ENCODE measurements at places on chromosomes 2 and 18.

GRCh38 chr2:159133797-159134196, 152.7 kb downstream of the WDSUB1 start:
- no peak for DNase-seq

DNA sequence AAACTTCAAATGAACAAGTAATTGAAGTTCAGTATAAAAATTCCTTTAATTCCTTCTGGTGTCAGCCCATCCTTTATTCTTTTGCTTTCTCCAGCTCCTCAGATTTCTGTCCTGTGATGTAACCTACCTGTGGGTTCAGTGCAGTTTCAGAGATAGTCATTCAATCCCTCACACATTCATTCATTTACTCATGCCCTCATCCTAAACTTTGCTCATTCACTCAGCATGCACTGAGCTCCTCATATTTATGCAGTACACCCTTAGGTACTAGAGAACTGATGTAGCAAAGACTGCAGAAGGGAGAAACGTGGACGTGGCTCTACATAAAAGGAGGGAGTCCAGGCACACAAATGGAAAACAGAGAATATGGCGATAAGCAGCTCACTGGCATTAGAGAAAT, 45.3 kb upstream of the STAT1 start:
- no peak for DNase-seq

DNA sequence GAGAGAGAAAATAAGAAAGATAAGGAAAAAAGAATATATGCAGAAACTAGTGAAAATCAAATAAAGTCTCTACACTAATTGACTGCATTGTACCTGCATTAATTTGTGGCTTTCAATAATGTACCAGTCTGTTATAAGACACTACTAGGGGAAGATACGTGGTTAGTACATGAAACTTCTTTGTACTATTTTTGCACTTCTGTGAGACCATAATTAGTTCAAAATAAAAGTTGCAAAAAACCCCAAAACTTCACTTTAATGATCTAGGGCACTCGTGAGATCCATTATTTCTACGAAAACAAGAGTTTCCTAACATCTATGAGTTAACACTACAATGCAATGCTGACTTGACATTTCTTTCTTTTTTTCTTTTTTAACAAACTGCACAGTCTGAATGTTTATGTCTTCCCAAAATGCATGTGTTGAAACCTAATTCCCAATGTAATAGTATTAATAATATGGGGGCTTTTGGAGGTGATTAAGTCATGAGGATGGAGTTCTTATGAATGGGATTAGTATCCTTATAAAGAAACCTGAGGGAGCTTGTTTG, 162.8 kb upstream of the LRRTM1 start:
- DNase-seq, result no peak

DNA sequence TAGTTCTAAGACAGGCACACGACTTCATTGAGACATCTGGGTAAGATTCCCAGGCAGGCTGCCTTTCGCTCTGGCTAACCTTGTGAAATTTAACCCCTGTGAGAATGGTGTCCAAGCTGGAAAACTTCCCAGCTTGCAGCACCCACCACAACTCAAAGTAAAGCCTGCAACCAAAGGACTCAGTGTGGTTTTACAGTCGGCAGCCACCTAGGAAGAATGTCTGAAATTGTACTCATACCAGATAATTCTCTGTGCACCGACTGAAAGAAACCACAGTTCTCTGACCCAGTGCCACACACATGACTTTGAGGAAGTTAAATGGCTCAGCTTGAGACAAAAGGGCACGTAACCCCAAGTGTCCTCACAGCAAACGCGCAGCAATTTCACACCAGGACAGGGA, 125.7 kb downstream of the RBMS1 start:
- peak; percentile 82 for DNase-seq

DNA sequence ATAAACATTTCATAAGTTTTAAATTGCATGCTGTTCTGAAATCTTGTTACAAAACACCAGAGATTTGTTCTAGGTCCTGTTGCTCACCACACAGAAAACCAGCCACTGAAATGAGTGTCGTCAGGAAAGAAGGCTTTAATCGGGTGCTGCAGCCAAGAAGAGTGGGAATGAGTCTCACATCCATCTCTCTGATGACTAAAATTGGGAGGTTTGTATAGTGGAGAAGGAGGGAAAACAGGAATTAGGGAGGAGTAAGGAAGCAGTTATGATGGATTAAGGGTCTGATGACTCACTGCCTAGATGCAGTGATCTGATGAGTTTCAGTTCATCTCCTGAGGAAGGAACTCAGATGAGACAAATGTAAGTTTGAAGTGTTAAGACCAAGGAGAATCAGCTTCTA, 42.1 kb upstream of the GPR39 start:
- peak; percentile 21 for DNase-seq

GRCh38 chr2:58427572-58428095, 186.5 kb upstream of the FANCL start:
- peak; percentile 37 for DNase-seq

GRCh38 chr18:50053111-50053510, 141.8 kb downstream of the MYO5B start:
- no peak for DNase-seq

- DNase-seq, result no peak
These were observed 147.0 kb downstream of the TWIST2 start for GRCh38 chr2:238994876-238995275.

GRCh38 chr18:3086871-3087270, 73.9 kb upstream of the LPIN2 start:
- no peak for DNase-seq

DNA sequence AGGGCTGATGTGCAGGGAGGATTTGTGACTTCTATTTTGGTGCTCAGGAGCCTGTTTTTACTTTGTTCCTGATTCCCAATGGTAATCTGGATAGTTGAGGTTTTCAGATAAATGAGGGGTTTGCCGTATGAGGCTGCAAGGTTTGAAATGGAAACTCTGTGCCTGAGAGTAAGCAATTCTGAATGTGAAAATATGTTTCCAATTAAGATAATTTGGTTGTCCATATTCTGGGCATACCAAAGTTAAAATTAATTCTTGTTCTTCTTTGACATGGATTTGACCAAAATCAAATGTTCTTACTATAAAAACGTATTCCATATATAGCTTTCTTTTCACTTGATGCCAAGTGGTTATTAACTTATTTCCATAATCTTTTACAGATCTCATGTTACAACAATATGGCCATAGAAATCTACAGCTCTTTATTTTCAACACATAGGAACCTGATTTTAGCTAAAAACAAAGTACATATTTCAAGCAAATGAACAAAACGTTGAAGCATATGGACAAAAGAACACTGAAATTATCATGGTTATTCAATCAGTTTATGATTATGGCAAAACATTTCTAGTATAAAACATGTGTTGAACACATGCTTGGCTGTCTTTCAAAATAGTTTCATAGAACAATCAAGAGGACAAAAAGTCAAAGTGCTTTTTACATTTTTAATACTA, 63.4 kb upstream of the ARHGAP28 start:
- DNase-seq, result no peak

DNA sequence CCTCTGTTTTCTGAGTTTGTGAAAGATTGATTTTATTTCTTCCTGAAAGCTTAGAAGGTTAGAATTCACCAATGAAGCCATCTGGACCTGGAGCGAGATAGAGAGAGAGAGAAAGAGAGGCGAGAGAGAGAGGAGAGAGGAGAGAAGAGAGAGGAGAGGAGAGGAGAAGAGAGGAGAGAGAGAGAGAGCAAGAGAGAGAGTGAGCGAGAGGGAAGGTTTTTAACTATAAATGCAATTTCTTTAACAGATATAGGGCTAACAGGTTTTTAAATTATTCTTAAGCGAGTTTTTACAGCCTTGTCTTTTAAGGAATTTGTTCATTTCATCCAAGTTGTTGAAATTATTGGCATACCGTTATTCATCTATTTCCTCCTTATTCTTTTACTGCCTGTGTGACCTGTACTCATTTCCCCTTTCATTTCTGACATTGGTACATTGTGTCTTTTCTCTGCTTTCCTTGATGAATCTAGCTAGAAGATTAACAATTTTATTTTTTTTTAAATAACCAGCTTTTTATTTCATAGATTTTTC, 56.1 kb downstream of the BABAM2 start:
- DNase-seq, result no peak

DNA sequence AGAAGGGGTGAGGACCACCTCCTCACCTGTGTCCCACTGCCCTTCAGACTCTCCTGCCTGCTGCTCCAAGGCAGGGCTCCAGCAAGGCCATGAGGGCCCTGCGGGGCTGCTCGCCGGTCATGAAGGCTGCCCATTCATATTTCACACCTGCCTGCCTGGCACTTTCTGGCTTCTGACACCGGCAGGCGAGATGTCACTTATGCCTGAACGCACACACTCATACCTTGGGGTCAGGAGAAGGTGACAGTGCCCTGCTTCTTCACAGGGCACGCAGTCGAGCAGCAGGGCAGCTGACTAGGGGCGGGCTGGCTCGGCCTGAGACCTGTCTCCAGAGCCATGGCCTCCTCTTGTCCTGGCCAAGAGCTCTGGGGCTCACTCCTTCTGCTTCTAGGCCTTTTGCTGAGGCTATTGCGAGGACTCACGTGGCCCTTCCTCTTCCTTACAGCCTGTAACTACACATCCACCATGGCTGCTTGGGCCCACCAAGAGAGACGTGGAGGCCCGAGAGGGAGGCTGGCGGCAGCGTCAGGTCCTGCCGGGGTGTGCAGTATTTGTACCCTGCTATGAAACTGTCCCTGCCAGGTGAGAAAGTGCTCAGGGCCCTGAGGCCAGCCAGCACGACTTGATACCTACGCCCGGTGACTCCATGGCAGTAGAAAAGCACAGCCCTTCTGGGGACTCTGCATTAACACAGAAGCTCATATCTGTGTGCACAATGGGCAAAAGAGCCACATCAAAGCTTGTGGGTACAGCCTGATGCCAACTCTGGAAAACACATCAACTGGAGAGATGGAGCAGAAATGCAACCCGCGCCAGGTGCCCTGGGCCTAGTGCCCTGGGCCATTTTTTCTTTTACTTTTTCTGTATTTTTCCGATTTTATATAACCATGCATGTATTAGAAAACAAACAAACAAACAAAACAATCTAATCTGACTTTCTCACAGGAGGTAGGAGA, 30.6 kb downstream of the HS6ST1 start:
- no peak for DNase-seq

- no peak for DNase-seq
These were observed 55.7 kb upstream of the OTOF start for GRCh38 chr2:26533661-26534060.

DNA sequence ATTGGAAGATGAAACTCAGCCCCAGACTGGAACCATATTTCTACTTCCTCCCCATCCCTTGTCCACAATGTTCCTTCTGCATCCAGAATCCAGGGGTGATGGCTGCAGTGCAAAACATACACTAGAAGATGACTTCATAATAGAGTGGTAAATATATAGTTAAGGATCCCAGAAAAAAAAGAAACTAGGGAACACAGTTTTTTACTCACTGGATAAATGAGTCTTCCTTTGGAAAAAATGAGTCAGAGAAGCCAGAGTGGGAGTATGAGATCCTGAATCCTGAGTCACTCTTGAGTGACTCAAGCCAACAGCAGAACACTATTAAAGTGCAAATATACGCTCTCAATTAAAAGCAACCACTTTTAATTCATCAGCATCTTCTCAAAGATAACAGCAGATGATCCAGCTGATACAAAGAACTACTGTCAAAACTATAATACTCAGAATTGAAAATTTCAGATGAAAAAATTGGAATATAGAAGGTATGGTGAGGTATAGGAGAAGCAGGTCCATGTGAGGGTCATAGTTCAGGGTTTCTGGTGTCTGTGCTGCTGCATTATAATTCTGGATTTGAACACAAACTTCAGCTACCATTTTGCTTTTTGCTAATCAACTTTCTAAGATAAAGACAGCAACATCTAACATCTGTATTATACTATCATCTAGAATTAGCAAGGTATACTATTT, 987.2 kb upstream of the CDH2 start:
- no peak for DNase-seq

- DNase-seq, result no peak
These were observed 9.9 kb downstream of the IER3IP1 start for GRCh38 chr18:47166294-47166693.

DNA sequence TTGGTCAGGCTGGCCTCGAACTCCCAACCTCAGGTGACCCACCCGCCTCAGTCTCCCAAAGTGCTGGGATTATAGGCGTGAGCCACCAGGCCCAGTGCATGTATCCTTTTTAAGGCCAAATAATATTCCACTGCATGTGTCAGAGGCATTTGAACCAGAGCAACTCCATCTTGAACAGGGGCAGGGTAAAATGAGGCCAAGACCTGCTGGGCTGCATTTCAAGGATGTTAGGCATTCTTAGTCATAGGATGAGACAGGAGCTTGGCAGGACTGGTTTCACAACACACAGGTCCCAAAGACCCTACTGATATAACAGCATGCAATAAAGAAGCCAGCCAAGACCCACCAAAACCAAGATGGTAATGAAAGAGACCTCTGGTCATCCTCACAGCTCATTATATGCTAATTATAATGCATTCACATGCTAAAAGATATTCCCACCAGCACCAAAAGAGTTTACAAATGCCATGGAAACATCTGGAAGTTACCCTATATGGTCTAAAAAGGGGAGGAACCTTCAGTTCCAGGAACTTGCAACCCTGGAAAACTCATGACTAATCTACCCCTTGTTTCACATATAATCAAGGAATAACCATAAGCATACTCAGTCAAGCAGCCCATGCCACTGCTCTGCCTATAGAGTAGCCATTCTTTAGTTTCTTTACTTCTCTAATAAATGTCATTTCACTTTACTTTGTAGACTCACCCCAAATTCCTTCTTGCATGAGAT, 204.6 kb downstream of the RAB3GAP1 start:
- DNase-seq, result no peak
